ENCODE measurements at places on chromosomes 7 and 10.
A peak's percentile ranks its signal among the peaks of the same experiment; 100 is the strongest.

DNA sequence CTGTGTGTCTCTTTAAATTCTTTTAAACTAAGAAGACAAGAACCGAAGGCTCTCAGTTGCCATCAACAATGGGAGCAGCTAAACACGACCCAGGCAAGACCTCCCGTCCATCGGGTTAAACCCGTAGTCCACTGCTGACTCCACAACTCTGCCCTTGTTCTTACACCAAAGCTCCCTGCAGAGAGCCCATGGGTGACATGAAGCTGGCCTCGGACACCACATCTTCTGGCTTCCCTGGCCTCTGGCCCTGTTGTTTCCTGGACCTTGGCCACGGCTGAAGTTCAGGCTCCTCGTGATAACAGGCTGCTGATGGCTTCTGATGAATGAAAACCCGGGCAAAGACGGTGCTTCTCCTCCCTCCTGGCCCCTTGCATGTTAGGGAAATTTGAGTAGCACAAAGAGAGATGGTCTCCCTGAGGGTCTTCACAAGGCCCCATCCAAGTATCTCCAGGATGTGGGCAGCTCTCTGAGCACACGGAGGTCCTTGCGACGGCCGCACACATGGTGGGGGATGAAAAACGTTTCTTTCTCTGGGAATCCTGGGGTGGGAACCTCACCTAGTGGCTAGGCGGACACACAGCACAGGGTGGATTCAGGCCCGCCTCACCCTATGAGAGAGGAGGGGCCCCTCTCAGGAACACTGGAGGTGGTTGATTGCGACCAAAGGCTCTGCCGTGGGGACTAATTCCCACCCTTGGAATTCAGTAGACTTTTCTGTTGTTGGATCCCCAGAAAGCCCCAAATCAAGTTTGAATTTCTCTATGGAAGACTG is 271.1 kb downstream of the ADARB2 start:
- DNase-seq: no peak

DNA sequence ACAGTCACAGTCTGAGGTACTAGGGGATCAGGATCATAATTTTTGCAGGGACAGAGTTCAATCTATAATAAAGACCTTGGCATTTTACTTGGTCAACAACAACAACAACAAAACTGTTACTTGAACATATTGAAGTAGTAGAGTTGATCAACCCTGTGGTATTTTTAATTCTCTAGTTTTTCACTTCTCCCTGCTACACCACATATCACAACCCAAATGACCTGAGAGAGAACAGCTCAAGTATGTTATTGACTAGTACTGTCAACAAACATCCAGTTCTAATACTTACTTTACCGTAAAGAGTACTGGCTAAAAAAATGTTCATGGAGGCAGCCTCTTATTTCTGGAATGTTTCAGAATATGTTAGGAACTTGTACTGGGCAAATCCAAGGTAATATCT is 90.5 kb upstream of the FAM3C start:
- no peak for DNase-seq

DNA sequence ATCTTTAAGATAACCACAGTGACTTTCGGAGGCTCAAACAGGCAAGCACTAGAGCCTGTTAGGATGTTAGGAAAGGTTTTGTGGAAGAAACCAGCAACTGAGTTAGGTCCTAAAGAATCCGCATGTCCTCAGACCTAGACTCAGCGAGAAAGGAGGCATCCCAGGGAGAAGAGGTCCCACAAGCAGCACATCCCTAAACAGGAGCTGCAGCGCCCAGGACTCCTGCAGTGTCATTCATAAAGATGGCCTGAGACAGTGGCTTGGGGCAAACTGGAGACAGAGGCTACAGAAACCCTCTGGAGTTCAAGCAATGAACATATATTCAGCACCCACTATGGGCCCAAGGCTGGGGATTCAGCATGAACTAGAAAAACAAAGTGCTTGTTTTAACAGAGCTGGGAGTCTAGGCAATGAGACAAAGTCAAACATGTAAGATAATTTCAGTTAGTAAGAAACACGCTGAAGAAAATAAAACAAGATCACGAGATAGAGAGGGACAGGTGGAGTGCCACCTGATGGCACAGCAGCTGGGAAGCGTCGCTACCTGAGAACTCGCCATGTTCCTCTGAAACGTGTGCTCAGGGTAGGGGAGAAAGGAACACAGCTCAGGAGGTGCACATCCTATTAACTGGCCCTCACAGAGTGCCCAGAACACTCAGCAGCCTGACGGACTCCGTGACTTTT is 48.1 kb downstream of the PARD3 start:
- DNase-seq: no peak

GRCh38 chr7:104960741-104961448 is 53.1 kb upstream of the KMT2E start:
- DNase-seq: peak; percentile 99

DNA sequence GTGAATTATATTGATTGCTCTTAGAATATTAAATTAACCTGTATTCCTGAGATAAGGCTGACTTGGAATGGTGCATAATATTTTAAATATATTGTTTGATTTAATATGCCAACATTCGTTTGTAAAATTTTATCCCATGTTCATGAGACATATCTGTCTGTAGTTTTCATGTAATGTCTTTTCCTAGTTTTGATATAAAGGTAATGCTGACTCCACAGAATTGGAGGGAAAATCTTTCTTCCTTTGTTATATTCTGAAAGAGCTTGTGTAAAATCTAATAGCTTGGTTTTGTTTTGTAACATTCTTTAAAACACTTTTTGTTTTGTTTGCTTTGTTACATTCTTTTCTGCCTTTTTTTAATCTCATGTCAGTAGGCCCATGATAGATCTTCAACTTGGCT is 657.0 kb downstream of the DNAJB9 start:
- no peak for DNase-seq

DNA sequence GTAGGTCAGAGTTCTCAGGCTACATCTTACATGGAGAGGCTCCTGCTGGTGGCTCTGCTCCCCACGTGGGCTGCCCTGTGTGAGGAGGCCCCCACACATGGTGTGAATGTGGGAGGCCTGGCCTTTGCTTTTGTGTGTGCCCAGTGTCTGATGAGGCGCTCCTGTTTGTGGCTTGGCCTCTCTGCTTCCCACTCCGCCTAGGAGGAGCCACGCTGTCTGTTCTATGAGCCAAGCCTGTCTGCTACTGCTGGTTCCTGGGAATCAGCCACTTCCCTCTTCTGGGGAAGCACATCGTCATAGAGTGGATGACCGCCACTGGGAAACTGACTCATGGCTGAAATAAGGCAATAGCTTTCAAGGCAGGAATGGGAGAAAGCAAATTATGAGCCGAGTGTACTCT is 87.1 kb downstream of the CYP26A1 start:
- no peak for DNase-seq

GRCh38 chr10:28765641-28766040 is 88.3 kb downstream of the BAMBI start:
- no peak for DNase-seq

GRCh38 chr7:42185726-42186125 is 51.3 kb downstream of the GLI3 start:
- DNase-seq: no peak

- DNase-seq: no peak
Observed at GRCh38 chr10:42943025-42943818, 133.6 kb upstream of the RET start.

DNA sequence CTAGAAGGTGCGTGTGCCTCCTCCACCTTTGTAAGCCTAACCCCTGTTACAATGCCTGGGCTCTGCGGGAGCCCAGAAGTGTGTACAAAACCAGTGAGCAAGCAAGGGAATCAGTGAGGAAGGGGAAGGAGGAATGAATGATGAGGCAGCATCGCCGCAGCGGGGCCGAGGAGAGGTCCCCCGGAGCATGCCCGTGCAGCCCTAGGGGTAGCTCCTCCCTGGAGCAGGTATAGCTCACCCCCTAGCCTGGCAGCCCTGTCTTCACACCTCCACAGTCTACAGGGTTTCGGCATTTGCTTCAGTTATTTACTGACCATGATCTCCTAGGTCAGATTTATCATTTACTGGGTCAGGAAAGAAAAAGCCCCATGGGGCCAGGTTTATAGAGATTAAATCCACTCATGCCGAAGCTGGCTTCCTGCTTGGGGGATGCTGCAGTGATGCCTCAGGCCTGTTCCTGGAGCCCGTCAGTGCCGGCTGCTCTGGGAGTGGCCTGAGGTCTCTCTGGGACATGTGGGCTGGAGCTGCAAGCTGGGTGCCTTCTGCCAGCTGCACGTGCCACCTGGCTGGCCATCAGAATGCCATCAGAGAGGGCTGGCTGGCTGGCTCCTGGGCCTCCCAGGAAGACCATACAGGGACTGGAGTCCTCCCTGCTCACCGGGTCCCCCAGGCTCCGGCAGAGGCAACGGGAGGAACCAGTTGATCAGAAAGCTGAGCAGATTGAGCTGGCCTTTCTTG is 138.9 kb downstream of the GRK5 start:
- no peak for DNase-seq

DNA sequence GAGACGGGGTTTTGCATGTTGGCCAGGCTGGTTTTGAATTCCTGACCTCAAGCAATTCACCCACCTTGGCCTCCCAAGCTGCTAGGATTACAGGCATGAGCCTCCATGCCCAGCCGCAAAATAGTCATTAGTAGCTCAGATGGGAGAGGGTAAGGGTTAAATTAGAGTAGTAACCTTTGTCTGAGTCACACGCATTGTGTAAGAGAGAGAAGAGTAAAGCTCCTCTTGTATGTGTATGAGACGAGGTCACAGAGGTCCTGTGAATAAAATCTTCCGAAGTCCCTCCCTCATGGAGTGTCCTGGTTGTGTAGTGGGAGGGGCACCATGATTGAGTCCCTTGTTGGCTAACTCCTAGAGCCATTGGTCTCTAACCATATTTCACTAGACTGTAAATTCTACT is 85.2 kb upstream of the CDC14C start:
- no peak for DNase-seq

- peak; percentile 67 for DNase-seq
Observed at GRCh38 chr7:23017309-23017708, 3.4 kb upstream of the HYCC1 start.

DNA sequence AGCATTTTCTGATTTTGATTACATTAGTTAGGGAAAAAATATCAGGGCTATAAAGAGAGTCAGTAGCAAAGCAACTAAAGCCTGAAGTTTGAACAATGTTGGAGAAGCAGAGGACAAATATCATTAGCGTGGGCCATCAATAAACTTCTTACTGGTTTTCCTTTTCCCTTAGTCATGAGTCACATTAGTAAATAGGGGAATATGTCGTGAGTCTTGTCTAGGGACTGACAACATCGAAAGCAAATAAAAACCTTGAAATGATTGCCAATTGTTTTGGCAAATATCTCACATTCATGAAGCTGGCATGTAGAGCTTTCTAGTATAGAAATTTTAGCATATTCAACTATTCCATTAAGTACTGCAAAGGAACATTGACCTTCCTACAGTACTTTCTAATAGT is 806.0 kb upstream of the SORCS1 start:
- DNase-seq: no peak

DNA sequence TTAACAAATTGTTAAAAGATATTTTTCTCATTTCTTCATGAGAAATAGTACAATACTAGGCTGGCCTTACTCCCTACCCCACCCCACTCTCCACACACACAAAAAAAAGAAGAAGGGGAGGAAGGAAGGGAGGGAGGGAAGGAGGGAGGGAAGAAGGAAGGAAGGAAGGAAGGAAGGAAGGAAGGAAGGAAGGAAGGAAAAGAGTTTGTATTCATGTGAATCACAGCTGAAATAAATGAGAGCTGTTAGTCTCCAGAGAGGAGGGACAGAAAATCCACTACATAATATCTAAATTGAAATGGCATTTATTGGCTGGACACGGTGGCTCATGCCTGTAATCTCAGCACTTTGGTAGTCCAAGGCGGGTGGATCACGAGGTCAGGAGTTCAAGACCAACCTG is 57.8 kb downstream of the SEMA3A start:
- DNase-seq: no peak

- peak; percentile 94 for DNase-seq
Observed at GRCh38 chr10:89384474-89385340, 6.9 kb downstream of the IFIT1B start.

- peak; percentile 93 for DNase-seq
Observed at GRCh38 chr10:35778306-35778705, 136.2 kb upstream of the FZD8 start.

DNA sequence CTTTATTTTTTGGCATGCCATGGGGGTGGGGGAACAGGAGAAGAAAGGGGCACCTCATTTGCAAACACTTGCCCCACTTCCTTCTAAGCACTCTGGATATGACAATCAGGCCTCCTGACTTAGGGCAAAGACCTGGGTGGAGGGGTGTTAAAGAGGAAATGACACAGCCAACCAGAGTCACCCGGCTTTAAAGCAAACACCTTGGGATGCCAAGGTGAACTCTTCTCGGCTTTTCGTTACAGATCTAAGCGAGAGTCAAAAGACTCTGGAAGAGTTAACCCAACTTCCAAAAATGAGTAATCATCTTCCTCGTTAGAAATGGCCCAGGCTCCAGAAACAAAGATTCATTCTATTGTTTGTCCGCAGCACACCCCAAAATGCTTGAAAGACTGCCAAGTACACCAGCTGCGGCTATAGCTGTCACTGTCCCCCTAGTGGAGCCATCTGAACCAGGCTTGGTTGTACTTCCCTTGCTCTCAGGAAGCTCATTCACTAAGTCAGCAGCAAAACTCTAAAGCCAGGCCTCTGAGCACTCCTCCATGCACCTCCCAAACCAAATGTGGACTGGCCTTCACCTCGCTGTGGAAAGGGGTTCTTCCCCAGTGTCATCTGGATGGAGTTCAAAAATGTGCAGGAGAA is 24.8 kb downstream of the FAM53B start:
- DNase-seq: peak; percentile 86

Data from Kasumi-1 (cell line).